ENCODE measurements at places on chromosomes 11 and 22.
A peak's percentile ranks its signal among the peaks of the same experiment; 100 is the strongest.

DNA sequence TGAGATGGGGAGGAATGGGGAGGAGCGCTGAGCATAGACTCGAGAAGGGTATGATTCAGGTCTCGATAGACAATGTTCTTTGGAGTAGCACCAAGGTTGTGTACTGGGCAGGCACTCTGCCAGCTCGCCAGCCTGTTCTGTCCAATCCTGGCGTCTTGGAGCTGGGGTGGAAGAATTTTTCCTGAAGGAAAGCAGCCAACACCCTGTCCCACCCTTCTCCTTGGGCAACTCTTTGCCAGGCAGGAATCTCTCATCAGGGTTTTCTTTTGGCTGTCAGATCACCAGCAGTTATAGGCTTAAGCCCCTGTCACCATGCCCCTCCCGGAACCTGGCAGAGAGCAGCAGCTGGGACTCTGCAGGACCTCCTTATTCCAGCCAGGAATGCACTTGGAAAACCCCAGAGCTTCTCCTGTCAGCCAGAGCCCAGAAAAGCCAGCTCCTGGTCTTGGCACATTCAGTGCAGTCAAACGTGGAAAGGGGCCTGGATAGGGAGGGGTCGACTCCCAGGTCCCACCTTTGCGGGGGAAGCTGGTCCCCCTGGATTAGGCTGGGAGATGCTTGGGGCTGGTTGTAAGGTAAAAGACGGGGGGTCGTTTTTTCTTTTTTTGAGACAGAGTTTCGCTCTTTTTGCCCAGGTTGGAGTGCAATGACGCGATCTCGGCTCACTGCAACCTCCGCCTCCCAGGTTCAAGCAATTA is 14.4 kb upstream of the SPTBN2 start:
- no peak for DNase-seq

DNA sequence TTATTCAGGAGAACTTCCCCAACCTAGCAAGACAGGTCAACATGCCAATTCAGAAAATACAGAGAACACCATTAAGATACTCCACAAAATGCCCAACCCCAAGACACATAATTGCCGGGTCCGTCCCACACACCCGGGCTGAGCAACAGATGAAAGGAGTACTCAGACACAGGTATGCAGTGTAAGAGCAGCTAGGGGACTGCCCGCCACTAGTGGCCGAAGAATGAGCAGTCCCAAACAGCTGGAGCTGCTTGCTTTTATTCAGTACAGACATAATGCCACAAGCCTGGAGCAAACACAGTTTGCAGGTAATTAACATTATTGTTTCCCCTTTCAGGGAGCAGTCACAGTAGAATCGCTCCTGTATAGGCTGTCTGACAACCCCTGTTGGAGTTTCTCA is 364.6 kb downstream of the LUZP2 start:
- no peak for DNase-seq

DNA sequence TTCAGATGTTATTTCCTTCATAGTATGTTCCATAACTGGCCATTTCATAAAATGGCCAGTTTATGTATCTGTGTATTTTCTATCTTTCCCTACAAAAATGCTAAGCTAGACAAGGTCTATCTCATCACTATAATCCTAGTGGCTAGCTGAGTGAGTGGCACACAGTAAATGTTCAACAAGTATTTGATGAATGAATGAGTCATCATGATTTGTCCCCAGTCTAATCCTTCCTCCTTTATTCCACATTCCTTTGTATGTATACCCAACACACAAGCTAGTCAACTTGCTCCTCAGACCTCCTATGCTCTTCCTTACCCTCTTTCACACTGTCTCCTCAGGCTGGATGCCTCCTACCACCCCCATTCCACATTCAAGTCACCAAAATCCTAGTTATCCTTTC is 12.5 kb downstream of the APLNR start:
- DNase-seq = peak; percentile 46

GRCh38 chr11:1749395-1750351 is 722 bp downstream of the IFITM10 start:
- DNase-seq = peak; percentile 60

DNA sequence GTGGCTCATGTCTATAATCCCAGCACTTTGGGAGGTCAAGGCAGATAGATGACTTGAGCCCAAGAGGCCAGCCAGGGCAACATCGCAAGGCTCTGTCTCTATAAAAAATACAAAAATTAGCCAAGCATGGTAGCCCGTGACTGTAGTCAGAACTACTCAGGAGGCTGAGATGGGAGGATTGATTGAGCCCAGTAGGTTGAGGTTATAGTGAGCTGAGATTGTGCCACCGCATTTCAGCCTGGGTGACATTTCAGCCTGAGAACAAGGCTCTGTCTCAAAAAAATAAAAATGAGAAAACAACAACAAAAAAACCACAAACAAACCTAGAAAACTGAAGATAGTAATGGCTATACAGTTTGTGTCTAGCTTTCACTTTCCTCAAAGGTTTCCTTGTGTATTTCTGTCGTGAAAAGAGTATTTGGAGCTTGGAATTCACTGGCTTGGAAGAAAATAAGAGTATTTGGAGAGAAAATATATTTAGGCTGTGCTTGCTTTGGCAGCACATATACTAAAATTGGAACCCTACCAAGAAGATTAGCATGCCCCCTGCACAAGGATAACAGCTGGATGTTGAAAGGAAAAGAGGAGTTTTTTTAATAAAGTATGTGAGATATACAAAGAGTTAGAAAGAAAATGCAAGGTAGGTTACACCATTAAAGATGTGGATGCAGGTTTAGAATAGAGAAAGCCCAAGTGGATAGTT is 3.9 kb upstream of the BIRC3 start:
- no peak for DNase-seq

DNA sequence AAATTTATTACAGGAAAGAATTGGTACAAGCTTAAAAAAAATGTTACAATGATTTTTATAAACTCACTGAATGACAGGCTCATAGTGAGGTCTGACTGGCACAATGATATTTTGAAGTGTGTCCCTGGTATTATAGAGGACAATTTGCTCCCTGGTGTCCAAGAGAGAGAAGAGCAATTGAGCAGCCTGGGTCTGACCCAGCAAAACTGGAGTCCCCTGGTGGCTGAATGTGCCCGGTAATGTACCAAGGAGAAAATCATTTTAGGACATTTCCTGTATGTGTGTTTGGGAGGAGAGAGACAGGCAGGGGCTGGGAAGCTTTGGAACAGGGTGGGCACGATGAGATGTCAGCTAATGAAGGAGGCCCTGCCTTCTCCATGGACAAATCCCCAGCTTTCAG is 125.3 kb downstream of the APOL5 start:
- DNase-seq = no peak

DNA sequence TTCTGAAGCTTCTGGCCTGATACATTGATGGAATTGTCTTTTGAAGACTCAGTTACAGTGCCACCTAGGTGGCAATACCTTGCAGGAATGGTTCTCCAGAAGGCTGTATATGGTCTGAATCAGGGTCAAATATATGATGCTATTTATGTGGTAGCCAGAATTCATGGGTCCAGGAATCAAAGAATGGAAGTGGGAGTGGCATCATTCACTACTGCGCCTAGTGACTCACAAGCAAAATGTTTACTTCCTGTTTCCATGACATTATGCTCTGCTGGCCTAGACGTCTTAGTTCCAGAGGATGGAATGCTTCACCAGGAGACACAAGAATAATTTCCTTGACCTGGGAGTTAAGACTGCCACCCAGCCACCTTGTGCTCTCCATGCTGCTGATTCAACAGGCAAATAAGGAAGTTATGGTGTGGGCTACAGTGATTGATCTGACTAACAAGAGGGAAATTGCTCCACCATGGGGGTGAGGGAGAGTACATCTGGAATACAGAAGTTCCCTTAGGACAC is 491.8 kb downstream of the ETS1 start:
- peak; percentile 58 for DNase-seq

GRCh38 chr11:36409152-36409816 is 100.8 kb downstream of the TRAF6 start:
- no peak for DNase-seq
